Suppressor macrophage (primary cell): ENCODE measurements at places on chromosomes 6 and 20.

DNA sequence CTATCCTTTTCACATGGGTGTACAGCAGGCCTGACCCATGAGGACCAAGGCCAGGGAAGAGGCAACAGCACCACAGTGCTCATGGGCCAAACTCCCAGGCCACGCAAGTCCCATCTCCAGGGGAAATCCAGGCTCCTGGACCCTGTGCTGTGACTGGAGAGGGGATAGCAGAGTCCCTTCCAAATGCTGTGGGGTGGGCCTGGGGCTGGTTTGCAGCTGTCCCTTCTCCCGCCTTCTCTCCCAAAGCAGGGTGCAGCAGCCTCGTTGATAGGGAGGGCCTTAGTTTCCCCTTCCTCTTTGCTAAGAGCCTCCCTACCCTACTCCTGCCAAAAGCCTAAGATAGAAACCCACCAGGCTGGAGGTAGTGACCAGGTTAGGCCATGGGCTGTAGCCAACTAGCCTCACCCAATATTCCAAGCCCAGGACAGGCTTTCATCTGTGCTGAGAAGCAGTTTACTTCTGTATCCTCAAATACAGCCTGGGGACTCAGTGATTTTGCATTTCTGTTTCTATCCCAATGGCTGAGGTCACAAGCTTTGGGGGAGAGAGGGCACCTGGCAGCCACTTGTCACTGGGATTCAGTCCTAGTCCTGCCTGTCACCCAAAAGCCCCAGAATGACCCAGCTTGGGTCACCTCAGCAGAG is 1.4 kb downstream of the CTSZ start:
- DNase-seq, result no peak

DNA sequence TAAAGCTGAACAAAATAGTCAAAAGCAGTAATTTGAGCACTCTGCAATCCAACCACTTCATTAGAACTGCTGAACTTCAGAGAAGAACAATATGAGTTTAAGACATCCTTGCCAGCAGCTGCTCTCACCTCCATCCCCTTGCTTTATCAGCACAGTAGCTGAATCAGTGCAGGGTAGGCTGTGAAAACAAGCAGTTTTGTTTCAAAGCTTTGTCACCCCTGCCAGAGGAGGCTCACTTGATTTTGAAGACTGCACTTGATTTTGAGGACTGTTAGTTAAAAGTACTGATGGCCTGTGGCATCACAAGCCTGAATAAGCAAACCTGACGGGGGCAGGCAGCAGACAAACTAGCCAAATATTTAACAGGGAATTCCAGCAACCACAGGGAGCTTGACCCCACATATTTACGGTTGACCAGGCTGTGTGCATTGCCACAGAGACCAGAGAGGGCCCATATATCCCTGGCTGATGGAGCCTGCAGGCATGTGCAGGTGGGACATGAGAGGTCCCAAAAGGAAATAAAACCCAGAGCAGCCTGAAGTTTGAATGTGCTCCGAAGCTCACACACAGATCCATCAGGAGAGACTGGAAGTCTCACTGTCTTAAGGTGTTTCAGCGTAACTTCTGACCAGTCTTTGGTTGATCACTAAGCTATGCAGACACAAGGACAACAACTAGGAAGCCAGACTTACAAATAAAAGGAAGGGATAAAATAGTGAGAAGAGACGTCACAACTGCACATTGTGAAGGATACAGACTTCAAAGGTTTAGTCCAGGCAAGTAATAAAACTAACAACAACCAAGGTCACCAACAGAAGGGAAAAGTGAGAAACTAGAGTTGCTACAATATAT is 97.4 kb downstream of the PDSS2 start:
- DNase-seq, result no peak

- no peak for DNase-seq
These were observed 5.3 kb upstream of the IP6K3 start for GRCh38 chr6:33751771-33752645.

DNA sequence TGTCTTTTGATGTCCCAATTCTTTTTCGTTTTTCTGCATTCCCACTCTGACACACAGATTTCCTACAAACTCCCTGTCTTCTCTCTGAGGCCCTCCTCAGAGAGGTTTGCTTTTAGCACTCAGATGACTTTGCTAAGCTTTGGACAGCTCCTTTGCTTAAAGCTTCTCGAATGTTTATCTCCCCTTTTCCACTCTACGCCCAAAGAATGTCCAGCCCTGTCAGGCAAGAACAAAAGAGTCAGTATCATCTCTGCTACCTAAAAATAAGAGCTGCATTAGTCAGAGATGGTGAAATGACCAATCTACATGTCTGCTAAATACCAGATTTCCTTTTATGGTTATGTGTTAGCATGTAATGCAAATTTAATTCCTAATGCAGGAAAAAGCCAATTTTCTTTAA is 56.8 kb downstream of the PREP start:
- no peak for DNase-seq

DNA sequence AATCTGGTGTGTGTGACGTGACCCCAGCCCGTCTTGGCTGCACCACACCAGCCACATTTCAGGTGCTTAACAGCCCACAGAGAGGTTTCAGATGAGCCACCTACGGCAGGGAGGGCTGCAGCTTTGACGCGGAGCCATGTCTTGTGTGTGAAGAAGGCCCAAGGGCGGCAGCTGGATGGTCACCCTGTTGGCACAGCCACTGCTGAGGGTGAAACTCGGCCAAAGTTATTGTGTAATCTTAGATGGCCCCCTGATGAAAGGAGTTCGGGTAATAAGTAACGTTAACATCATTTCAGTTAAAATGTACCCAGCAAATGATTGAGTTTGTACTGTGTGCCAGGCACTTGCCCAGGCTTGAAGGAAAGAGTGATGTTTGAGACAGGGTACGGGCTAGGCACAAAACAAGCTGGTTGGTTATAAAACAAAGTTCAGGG is 97.2 kb downstream of the SSR1 start:
- DNase-seq, result no peak

- peak; percentile 25 for DNase-seq
These were observed 6.1 kb downstream of the SNX3 start for GRCh38 chr6:108254433-108255410.

GRCh38 chr6:136772685-136773472 is 19.4 kb downstream of the MAP3K5 start:
- DNase-seq, result peak; percentile 75

GRCh38 chr6:13848522-13849150 is 34.3 kb upstream of the MCUR1 start:
- DNase-seq, result no peak

- no peak for DNase-seq
These were observed 89.3 kb upstream of the JAG1 start for GRCh38 chr20:10763112-10763511.

GRCh38 chr20:18774207-18774606 is 39.4 kb upstream of the SCP2D1 start:
- no peak for DNase-seq

- DNase-seq, result no peak
These were observed 618.4 kb upstream of the ZNF337 start for GRCh38 chr20:26315054-26315453.

DNA sequence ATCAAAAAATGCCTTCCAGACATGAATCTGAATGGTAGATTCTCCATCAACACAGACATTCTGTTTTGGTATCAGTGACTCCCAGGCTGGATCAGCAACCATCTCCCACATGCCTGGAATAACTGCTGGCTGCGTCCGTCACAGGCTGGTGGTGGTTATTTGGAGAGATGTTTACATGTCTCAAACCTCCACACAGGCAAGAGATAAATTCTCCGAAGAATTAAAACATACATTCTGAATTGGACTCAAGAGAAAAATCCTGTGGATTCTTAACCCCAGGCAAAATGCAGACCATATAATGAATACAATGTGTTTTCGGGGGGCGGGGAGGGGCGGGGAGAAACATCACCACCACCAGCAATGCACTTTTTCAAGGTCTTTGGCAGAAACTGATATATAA is 108.2 kb downstream of the THBS2 start:
- no peak for DNase-seq

DNA sequence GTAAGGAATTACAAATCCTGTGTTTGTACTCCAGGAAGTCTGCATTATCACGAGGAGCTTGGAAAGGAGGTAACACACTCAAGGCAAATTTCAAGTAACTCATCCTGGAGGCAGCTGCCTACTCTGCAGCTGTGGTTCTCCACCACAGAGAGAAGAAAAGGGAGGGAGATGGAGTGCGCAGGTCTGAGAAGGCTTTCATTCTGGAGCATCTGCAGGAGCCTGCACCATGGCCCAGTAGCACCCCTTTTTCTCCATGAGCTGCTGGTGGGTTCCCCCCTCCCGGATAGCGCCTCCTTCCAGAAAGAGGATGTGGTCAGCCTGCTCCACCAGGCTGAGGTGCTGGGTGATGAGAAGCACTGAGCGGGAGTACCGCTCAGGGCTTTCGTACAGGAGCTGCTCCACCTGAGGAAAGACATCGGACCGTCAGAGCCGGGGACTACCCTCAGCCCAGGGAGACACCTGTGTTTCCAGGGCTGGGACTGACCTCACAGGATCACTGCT is 1.6 kb upstream of the PSMB8 start:
- DNase-seq, result peak; percentile 56

DNA sequence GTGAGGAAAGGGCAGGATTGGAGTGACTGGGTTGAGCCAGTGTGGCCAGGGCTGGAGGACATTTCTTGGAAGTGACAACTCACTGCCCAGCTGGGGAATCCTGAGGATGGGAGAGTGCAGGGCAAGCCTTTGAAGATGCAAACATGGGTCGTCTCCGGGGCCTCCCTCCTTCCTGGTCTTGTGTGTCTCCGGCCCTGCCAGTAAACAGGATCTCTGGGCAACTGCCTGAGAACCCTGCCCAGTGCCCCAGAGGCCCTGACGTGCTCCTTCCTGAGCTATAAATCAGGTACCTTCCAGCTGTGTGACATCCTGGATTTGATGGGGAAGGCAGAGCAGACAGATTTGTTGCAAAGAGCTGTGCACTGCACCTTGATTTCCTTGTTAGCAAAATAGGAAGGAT is 12.9 kb upstream of the TCF15 start:
- DNase-seq, result no peak

DNA sequence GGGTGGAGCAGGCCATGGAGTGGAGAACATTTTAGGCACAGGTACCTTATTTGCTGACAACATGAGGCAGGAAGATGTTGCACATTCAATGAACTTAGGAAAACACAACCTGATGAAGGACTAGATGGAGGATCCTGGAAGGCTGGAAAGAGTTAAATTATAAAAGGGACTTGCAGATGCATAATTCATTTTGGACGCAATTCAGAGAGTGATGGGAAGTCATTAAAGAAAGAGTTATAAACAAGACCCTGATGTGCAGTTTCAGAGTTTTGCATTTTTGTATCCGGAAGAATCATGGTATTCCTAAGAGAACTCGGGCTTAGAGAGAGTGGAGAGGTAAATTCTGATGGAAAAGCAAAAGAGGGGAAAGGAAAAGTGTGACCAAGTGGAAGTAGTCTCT is 104.5 kb downstream of the TSHZ2 start:
- no peak for DNase-seq

- peak; percentile 21 for DNase-seq
These were observed 45.0 kb downstream of the PHACTR1 start for GRCh38 chr6:12761376-12762115.

DNA sequence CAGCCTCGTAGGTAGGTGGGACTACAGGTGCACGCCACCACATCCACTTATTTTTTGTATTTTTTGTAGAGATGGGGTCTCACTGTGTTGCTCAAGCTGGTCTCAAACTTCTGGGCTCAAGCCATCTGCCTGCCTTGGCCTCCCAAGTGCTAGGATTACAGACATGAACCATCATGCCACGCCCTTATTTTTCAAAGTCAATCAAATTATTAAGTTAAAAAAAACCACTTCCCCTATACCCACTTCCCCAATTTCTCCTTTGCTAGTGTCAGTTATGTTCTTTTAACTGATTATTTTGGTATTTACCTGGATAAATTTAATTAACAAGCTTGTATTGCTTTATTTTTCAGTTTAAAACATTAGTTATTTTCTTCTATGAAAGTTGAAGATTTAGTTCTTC is 49.6 kb downstream of the RIOK1 start:
- peak; percentile 78 for DNase-seq

- no peak for DNase-seq
These were observed 616.7 kb downstream of the FRK start for GRCh38 chr6:115443825-115444478.

- DNase-seq, result no peak
These were observed 4.1 kb downstream of the RBM38 start for GRCh38 chr20:57395111-57395966.

DNA sequence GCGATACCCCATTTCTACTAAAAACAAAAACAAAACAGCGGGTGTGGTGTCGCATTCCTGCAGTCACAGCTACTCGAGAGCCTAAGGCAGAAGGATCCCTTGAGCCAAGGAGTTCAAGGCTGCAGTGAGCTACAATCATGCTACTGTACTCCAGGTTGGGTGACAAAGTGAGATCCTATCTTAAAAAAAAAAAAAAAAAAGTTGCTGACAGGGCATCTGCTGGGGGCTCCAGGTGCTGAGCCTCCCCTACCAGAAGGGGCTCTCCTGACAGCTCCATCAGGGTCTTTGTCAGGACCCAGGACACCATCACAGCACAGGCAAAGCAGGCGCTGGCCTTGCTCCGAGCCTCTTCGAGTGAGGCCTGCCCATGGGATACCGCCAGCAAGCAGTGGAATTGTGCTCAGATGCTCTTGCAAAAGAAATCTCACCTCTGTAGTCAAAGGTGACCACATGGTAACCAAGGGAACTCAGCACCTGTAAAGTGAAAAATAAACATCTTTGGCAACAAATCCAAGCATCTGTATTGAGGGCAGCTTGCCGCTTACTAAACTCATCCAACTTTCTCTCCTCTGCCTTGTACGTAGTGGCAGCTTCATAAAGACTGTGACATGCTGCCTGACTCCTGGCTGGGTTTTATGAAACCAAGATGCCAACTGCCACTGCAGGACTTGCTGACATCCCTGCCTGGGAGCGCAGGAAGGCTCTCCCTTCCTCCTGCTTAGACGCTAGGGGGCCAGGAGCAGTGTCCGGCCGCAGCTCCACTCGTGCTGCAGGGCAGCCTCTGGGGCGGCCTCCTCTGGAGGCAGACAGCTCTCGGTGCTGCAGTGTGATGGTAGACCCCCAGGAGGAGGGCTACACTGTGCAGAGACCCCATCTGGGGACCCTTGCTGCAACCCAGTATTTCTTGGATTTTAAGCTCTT is 66.9 kb downstream of the PYGB start:
- no peak for DNase-seq

DNA sequence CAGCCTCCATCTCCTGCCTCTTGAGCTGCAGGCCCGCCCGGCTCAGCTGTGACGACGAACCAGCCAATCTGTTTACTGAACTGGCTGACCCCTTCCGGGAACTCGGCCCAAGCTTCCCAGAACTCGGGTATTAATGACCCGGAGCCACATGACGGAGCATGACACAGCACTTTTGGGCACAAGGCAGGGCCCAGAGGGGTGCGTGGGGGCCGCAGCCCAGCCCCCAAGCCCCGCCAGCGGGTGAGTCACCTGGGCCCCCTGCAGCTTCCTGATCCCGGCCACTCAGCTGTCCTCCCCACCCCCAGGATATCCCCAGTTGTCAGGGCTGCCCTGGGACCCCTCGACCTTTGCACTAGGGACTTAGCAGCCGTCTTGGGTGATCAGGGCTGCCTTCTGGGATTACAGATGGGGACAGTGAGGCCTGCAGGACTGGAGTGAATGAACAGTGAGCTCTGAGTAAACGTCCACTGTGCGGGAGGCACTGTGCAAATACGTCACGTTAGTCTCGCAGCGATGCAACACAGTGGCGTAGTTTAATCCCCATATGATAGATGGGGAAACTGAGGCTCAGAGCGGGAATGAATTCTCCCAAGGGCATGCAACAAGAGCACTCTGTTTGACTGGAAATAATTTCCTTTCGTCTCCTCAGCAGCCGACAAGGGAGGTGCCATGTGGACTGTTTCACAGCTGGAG is 102.1 kb downstream of the CEBPB start:
- DNase-seq, result peak; percentile 95

- DNase-seq, result no peak
These were observed 384 bp upstream of the MANEA start for GRCh38 chr6:95576998-95577303.

- no peak for DNase-seq
These were observed 14.5 kb downstream of the HECA start for GRCh38 chr6:139149383-139149782.
